ENCODE measurements at places on chromosomes 11 and 22.

DNA sequence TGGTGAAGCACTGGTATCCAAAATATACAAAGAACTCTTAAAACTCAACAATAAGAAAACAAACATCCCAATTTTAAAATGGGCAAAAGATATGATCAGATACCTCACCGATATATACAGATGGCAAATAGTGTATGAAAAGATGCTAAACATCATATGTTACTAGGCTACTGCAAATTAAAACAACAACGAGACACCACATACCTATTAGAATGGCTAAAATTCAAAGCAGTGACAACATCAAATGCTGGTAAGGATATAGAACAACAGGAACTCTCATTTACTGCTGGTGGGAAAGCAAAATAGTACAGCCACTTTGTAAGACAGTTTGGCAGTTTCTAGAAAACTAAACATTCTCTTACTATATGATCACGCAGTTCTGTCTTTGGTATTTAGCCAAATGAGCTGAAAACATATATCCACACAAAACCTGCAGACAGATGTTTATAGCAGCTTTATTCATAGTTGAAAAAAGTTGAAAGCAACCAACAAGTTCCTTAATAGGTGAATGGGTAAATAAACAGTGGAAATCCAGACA, 38.5 kb downstream of the SIK3 start:
- DNase-seq = no peak

DNA sequence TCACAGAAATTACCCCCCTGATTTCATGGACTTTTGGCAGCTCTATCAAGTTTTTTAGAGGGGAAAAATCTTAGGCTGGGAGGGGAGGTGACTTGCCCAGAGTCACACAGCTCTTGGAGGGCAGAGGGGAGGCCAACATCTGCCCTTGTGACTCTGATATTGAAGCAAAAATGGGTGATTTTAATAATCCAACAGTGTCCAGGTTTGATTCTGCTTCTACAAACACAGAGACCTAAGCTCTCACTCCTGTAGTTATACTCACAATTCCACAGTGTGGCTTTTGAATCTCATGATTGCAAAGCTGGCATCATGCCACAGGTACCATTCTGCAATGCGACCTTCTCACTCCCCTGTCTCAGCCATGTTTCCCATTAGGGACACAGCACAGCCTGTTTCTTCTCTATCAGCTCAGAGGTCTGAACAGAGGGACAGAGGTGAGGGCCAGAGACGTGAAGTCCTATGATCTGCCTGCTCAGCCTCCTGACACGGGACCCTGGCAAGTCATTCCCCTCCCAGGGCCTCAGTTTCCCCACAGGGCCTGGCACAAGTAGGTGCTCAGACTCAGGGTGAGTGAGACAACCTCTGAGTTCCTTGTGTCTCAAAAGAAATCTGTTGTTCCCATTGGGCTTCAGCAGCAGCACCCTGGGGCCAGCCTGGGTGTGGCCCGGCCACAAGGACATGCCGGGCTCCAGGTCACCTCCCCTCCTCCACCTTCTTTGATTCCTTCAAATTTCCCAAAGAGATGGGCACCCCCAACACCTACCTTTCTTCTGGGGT, 766 bp downstream of the APOL2 start:
- DNase-seq = no peak

- DNase-seq = no peak
These were observed 472.6 kb downstream of the BUD13 start for GRCh38 chr11:116300232-116300631.

- no peak for DNase-seq
These were observed 3.6 kb upstream of the ACR start for GRCh38 chr22:50734343-50734771.

- no peak for DNase-seq
These were observed 12.4 kb upstream of the ETS1 start for GRCh38 chr11:128599729-128600128.

DNA sequence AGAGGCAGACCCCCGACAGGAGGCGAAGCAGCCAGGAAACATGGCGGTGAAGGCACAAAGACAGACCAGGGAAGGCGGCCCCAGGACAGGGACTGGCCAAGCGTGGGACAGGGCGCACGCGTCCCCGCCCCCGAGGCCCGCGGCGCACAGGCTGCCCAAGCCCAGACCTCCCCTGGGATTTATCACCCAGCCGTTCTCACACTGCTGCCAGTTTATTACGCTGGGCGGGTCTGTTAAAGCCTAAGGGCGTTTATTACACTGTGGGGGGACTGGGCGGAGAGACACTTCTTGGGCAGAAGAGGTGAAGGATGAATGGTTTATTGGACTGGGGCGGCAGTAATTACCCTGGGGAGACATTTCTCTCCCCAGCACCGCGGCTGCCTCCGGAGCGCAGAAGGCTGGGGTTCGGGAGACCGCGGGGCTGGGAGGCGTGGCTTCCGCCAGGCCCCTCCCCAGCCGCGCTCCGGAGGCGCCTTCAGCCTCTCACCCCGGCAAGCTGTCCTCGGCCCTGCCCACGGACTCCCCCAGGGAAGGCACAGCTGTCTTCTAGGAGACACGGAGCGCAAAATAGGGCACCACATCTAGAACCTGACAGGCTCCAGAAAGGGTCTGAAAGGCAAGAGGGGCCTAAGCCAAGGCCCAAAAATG, 47.1 kb downstream of the SLC22A12 start:
- peak; percentile 75 for DNase-seq

DNA sequence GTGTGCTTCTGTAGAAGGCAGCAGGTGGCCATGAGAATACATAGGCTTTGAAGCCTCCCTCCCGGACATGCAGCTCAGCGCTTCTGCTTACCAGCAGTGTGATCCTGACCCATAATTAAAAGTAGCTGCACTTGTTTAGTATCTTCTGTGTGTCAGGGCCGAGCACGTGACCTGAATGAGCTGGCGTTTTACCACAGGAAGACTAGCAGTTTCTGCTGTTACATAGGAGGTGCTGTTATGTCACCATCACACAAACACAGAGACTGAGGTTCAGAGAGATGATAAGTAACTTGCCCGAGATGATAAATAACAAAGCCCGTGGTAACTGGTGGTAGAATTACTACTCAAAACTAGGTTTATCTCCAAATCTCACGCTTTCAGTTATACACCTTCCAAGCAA, 329.5 kb downstream of the OPCML start:
- DNase-seq = no peak

GRCh38 chr22:48712558-48713271, 1115.0 kb downstream of the BRD1 start:
- DNase-seq = no peak
